Activated T-cell treated with anti-CD3 and anti-CD28 coated beads, Interleukin-2, amount 50 U/mL, for 72 hours (primary cell): ENCODE measurements at places on chromosomes 6 and 20.
A peak's percentile ranks its signal among the peaks of the same experiment; 100 is the strongest.

DNA sequence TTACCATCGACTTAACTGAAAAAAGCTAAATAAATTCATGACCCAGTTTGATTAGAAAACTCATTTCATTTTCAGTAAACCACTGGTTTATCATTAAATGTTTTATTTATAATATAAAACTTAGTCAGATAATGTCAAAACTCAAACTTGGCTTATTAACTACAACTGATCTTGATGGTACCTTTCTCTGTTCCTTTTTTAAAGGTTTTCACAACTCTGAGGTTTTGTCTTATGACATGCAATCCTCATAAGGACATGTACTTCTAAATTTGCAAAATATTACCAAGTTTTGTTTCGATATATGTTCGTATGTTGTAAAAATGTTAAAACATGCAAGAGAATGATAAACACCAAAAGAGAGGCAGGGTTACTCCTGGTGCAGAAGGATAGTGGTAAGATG is 82.5 kb upstream of the PDE10A start:
- no peak for DNase-seq

DNA sequence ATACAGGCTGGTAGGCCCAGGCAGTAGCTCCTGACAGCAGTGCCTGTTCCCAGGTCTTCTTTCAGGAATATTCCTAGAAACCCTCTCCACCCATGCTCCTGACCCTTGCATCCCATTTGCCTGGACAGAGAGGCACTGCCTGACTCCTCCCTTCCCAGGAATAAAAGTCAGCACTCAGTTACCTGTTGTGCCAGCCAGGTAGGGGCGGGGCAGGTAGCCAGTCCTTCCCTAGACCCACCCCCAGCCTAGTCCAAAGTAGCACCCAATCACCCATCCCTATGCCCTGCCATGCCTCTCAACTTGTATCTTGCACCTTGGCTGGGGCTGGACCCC is 129.9 kb downstream of the MRPL14 start:
- no peak for DNase-seq

DNA sequence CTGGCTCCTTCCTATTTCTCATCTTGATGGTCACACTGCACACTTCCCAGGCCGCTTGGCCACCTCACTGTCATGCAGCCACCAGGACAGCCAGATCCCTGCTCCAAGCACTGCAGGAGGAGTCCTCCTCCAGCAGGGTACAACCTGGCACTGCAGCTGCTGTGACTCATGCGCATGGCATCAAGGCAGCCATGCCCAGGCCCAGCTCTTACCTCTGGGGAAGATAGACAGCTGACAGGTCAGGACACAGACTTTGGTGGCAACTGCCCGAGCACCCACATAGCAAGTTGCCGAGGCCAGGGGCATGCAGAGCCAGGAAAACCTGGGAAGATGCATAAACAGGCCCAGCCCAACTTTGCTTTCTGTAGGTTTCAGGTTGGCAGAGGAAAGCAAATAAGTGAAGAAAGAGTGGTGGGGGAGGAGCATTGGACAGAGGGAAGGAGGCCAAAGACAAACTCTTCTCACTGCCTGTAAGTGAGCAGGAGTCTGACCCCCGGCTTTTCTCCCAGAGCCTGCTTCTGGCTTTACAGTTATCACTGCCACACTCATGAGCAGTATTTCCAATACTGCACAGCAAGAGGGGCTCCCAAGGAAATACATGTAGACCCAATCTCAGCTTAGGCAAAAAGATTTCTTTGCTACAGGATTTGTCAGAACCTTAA is 38.8 kb downstream of the SLC22A3 start:
- no peak for DNase-seq

DNA sequence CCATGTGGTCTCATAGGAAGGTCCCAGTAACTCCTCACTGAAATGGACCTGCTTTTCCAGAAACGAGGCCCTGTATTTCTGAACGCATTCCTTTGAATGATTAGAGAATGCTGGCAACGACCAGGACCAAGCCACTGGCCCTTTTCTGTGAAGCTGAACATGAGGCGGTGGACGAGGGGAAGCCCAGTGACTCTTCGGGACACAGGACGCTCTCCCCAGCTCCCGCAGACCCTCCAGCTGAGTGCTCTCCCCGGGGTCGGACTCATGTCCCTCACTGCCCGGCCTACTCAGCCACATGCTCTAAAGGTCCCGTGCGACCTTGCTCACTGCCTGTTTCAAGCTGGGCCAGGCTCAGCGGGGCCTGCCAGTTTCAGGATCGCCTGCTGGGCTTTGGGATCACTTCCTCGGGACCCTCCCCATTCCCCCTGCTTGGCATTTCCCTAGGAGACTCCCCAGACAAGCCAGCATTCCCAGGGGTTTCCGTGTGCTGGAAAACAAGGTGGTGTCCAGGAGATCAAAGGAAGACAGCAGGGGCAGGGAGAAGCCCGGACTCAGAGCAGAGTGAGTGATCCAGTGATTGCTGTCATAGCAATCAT is 2.6 kb upstream of the CST9 start:
- no peak for DNase-seq

- no peak for DNase-seq
Measured at GRCh38 chr20:63085151-63085861, 78.5 kb upstream of the BHLHE23 start.

DNA sequence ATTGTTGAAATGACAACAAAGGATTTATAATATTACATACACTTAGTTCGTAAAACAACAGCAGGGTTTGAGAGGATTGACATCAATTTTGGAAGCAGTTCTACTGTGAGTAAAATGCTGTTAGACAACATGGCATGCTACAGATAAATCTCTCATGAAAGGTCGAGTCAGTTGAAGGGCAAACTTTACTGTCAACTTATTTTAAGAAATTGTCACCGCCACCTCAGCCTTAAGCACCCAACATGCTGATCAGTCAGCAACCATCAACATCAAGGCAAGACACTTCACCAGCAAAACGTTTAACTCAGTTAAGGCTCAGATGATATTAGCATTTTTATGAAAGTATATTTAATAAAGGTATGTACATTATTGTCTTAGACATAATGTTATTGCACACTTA is 31.0 kb downstream of the CYB5R4 start:
- DNase-seq = no peak

DNA sequence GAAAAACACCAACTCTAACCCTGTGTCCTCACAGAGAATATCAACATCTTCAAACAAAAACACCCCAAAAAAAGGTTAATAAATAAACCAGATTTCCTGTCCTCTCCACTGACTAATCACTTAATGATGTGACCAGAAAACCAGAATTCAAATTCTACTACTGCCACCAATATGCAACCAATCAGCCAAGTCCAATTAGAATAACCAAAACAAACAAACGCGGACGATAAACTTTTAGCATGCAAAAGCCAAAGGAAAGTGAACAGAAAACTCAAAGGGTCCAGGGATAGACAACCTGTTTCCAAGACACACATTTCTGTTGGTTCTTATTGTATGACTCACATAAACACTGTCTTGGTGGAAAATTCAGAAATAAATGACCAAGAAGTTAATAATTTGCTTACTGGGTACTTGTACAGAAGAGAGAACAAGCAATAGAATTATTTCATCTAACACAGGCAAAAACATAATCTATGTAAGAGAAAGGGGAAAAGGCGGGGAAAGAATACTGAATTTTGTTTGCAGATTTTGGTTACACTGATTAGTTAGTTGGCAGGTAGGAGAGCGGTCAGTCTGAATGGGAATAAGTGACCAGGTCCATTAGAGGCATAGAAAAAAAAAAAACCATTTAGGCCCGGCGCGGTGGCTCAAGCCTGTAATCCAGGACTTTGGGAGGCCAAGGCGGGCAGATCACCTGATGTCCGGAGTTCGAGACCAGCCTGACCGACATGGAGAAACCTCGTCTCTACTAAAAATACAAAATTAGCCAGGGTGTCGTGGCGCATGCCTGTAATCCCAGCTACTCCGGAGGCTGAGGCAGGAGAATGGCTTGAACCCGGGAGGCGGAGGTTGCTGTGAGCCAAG is 34.1 kb downstream of the HFE start:
- DNase-seq = no peak

- DNase-seq = no peak
Measured at GRCh38 chr6:133756078-133756695, 132.7 kb upstream of the TCF21 start.

DNA sequence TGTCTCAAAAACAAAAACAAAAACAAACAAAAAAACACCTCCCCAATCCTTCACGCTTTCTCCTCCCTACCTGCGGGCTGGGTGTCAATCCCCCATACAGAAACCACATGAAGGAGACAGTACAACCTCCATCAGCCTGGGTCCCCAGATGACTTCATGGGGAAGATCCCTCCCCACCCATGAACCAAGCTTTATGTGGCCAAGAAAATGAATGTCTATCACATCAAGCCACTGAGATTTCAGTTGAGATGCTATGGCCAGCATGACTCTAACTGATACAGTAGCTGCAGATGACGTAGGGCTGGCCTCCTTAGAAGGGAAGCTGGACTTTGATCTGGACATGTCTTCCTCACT is 21.2 kb upstream of the BNIP5 start:
- peak; percentile 55 for DNase-seq

- no peak for DNase-seq
Measured at GRCh38 chr20:24683676-24684075, 214.2 kb downstream of the SYNDIG1 start.

GRCh38 chr6:37549154-37549553 is 49.5 kb upstream of the CCDC167 start:
- no peak for DNase-seq

- DNase-seq = no peak
Measured at GRCh38 chr20:64029293-64030117, 6.5 kb upstream of the C20orf204 start.

DNA sequence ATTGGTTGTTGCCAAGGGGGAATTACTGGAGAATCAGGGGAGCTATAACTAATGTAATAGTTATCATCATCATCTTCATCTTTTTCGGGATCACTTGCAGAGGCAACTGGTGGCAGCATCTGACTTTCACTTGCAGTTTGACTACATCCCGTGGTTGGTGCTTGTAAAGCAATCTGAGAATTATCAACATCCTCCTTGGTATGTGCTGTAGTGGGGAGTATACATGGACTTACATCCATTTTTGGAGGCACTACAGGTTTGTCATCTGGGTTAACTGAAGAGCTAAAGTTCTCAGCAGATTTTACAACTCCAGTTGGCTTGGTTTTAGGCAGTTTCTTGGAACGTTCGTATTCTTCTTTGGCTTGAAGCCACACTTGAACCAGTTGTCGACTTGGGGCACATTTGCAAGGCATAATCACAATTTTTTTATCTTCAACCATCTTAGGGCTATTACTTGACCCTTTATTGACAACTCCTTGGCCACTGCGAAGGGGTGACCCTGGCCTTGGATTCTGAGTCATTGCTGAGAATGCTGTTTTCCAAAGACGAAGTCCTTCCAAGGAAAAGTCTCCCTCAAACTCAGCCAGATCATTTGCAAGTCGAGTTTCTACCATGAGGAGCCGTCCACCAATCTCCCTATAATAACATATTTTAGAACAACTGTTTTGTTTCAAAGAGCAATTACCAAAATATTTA is 115.5 kb downstream of the REV3L start:
- peak; percentile 6 for DNase-seq

GRCh38 chr20:50346374-50347283 is 156.0 kb downstream of the CEBPB start:
- DNase-seq = no peak

DNA sequence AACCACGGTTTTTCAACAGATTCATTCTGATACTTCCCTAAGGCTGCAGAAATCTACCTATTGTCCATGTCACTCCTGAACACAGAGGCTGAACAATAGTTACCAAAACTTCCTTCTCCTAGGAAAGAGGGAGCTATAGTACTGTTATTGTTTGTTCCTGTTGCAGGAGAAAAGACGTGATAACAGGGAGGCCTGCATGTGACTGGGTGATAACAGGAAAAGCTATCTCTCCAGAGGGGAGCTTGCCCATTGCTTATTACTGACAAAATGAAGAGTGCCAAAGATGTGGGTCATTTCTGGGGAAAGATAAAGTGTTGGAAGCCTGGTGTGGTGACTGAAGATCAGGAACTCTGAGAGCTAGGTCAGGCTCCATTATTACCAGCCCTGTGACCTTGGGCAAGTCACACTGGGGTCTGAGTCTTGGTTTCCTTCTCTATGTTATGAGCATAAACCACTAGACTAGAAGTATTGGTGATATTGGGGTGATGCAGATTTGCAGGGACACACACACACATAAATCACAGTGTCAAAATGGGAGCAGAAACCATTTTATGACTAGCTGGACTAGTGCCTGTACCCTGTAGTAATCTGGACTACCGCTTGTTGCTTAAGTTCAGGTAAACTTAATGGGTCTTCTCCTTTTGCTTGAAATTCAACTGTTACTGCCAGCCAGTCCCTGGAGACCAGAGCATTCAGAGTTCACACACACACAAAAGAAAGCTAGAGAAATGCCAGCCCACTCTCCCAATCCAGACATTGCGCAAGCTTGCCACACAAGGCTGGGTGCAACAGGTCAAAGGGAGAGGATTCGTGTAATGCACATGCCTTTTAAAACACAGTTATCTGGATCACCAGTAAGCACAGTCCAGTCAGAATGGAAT is 136.0 kb upstream of the CNR1 start:
- no peak for DNase-seq

DNA sequence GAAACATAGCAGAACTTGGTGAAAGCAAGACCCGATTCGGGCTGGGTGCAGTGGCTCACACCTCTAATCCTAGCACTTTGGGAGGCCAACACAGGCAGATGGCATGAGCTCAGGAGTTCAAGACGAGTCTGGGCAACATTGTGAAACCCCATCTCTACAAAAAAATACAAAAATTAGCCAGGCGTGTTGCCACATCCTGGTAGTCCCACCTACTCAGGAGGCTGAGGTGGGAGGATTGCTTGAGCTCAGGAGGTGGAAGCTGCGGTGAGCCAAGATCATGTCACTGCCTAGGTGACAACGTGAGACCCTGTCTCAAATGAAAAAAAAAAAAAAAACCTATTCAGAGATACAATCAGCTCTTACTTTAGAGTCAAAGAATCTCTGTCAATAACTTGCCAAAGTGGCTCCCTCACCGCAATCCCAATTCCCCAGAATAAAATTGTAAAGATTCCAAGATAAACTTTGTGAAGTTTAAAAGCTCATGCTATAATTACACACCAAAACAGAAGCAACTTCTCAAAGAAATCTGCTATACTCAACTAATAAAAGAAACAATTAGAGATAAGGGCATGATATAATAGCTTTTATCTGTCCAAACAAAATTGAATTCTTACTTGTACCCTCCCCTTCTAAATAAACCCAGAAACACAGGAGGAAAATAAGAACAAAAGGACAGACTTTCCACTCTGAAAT is 33.6 kb downstream of the CDK19 start:
- no peak for DNase-seq
